ENCODE measurements at places on chromosomes 2 and 18. TPM values are rescaled to one million over a fixed set of nuclear protein-coding genes. Genes with fewer than 3 reads are reported as not detected.

GRCh38 chr2:197369228-197369932 is 58.8 kb upstream of the ANKRD44 start:
- no peak for DNase-seq

- no peak for DNase-seq
Observed at GRCh38 chr2:216951171-216951570, 91.3 kb upstream of the TNP1 start.

DNA sequence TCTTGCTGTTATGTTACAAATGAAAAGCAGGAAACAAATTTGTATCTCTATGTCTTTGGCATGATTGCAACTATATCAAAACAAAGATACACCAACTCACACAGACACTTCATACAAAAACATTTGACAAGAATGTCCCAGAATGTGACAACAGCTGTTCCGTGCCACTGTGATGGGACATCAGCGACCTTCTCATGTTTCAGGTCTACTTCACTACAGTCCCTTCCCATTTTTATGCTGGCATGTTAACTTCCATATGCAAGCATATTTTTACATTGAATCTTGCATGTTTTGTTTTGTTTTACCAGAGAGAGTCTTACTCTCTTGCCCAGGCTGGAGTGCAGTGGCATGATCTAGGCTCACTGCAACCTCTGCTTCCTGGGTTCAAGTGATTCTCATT is 71.2 kb downstream of the STK25 start:
- DNase-seq, result no peak

DNA sequence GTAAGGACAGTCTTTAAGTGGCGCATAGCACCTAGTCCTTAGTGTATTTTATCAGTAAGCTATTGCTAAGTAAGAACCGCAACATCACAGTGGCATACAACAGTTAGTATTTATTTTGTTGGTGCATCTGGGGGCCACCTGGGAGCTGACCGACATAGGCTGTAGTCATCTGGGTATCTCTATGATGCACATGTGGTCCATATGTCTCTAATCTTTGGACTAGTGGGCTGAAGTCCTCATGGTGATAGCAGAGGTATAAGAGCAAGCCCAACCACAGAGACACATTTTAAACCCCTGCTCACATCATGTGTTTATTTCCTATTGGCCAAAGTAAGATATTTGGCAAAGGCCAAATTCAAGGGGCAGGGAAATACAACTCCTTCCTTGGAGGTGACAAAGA is 2.9 kb downstream of the CAMKMT start:
- no peak for DNase-seq

DNA sequence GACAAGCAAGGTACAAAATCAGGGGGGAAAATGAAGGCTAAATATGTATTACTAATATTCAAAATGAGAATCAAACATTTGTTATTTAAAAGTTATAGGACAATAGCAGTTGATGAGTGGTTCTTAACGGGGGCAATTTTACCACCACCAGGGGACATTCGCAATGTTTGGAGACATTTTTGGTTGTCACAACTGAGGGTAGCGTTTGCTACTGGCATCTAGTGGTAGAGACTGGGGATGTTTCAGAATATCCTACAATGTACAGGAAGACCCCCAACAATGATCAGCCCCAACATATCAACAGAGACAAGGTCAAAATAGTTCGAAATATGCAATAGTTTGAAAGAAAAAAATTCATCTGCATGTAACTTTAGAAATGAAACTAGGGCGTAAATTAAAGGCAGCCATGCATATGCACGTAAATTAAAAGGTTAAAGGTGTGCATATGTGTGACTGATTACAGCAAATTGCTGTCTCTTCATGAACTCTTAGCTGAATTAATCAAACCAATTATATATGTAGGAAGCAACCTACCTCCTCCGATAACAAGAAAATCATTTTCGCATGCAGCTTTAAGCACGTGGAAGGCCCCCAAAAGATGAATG is 61.2 kb upstream of the CUL3 start:
- no peak for DNase-seq

SOWAHC gene
- 5.3 TPM for total RNA-seq

DNA sequence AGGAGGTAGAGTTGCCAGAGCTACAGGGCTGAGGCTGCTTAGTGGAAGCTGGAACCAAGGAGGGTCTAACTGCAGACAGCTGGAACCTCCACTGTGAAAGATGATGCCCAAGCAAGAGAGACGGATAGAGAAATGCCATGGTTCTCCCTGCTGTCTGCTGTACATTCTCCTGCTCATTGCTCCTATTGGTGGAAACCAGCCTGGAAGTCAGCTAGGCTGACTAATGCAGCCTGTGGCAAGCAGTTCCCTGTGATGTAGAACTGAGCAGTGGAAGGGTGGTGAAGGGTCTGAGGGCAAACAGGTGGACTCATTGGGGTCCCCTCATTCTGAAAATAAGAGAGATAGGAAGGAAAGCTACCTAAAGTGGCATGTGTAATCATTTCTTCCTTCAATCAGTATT is 563.6 kb downstream of the SLC4A3 start:
- no peak for DNase-seq

All from glomerular endothelial cell (primary cell).